ENCODE measurements at places on chromosomes 6 and 20.

DNA sequence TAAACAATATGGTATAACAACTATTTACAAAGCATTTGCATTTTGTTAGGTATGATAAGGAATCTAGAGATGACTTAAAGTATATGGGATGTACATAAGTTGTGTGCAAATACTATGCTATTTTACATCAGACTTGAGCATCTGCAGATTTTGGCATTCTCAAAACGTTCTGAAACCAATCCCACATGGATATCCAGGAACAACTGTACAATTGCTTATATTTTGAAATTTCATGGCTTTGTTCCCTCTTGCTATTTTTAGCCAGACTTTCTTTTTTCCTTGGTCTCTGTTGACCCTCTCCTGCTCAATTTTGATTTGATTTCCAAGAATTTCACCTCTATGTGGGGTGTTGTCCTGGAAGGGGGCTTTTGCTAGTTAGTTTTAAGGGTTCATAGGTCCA is 32.9 kb upstream of the UST start:
- no peak for DNase-seq

DNA sequence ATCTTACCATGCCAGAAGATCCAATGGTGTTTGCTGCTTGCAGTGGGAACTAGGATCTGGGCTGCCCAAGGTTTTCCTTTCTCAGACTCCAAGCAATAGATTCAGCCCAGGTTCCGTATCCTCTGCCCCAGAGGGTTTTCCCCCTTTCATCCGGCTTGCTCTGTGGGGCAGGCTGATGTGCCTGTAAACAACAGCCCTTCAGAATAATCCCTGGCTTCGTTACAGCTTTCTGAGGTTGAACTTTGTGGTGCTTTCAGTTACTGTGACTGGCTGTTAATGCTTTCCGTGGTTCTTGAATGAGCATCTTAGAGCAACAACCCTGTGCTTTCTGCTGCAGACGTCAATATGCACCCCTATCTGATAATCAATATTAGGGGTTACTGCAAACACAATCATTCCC is 400.4 kb downstream of the BTBD3 start:
- no peak for DNase-seq

DNA sequence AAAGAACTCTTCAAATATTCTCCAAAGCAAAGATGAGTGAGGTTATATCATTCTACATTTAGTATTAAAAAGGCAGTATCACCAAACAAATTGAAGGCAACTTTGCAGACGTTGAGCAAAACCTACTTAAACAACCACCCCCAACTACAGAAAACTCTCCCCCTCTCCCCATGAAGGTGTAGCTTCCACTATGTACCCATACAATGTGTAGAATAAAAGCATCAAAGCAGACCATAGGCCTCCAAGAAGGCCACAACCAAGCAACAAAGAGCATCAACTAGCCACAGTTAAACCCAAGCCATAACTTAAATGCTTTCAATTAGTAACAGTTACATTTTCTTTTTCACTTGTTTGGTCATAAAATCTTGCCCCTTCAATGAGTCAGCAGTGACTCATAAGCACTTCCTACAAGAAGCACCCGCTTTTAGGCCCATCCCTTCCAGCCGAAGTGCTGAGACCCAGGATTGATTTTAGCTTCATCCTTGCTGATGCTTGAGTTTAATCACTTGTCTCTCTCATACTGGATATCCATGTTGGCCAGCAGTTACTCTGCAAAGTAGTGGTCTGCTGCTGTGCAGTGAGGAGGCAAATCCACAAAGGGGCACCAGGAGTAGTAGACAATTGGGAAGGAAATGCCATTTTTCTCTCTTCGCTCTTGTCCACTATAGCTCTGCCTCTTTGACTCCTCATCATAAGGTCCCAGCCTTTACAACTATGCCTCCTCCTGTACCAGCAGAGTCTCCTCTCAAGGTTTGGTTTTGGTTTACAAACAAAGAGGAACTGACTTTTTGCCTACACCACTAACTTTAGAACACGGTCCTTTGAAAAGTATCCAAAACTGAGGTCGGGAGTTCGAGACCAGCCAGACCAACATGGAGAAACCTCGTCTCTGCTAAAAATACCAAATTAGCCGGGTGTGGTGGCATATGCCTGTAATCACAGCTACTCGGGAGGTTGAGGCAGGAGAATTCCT is 8.4 kb upstream of the NUP153 start:
- no peak for DNase-seq

GRCh38 chr6:63814459-63814858 is 178.9 kb downstream of the PHF3 start:
- no peak for DNase-seq

- DNase-seq, result no peak
These were observed 29.2 kb downstream of the MBOAT1 start for GRCh38 chr6:20182926-20183521.

DNA sequence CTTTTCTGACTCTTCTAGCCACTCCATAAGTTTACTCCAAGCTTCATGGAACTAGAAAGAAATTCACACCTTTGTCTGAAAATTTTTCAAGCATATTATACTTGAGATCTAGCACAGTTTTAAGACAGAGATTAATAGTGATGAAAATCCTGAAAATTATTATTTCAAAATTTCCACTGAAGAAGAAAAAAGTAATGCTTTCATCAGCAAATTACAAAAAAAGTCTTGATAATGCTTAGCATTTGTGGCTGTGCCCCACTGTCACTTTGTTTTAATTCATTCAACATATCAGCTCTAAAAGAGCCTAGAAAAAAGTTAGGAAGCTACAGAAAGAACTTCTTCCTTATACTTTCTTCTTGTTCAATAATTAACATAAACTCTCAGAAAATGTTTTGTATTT is 153.1 kb downstream of the DST start:
- DNase-seq, result no peak

DNA sequence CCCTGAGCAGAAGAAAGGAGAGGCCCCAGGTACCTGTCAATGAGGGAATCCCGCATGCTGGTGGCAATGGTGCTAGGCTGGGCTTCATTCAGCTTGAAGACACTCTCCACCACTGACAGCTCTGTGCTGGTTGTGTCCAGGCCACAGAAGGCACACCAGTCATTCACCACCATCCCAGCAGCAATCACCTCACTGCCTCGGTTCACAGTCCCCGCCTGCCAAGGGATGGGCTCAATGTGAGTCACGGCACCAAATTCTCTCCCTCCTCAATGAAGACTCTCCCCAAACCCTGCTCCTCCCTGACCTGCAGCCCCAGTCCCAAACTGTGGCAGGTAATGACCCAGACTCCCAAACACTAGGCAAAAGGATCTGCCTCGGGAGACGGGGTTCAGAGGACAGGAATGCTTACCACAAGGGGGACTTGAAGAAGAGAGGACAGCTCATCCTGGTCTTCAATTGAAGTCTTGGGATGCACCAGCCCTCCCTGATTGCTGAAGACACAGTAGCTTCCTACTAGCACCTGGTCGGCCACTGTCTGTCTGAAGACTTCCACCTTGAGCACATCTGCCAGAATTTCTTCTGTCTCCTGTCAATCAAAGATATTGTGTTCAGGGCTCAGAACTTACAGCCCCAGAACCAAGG is 1.7 kb upstream of the MMP24OS start:
- DNase-seq, result no peak

DNA sequence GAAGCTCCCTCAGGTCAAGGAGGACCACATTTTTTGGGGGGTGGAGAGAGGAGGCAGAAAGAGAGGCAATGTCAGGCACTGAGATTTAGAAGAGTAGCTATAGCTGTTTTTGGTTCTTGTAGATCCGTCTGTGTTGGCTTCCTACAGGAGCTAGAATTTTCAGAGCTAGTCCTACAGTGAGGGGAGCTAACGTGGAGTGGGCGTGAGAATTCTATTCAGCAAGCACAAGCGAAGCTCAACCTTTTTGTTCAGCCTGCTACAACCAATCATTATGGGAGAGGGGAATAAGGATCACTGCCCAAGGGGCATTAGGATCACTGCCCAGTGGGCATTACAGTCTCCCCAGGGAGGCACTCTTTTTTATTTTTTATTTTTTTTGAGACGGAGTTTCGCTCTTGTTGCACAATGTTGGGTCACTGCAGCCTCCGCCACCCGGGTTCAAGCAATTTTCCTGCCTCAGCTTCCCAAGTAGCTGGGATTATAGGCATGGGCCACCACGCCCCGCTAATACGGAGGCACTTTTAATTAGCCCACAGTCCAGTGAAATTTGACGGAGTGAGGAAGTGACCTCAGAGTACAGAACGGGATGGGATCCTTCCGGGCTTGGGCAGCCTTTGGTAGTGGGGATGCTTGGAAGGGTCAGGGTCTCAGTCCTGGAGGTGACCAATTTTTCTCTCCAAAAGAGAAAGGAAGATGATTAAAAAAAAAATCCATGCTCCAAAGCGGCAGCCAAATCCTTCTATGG is 1.1 kb upstream of the PANK2 start:
- no peak for DNase-seq
